ENCODE measurements at places on chromosomes 5 and 9.

GRCh38 chr9:87615136-87615535 lies 110.8 kb upstream of the CTSL start:
- no peak for DNase-seq

GRCh38 chr5:122465994-122466393 lies 154.0 kb downstream of the SNCAIP start:
- DNase-seq: no peak

DNA sequence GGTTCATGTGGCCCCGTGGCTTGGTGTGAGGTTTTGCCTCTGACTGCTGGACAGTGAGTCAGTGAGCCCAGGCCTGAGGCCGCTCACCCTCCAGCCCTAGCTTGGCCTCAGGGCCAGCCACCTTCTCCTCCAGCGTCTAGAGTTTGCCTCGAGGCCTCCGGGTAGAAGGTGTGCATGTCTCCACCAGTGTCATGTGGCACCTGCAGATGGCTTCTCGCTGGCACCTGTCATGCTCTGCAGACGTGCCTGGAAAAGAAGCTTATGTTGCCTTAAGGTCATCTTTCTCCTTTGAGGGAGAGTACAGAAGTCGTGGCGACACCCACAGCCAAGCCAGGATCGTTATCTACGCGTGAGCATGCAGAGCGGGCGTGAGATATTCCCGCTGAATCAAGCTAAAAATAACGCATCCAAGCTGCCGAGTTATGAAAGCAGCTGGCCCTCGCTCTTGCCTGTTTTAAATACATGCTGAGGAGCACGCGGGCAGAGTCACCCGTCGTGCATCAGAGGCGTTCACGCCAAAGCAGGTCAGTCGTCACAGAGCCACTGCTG lies 79.7 kb upstream of the FCN2 start:
- DNase-seq: no peak

DNA sequence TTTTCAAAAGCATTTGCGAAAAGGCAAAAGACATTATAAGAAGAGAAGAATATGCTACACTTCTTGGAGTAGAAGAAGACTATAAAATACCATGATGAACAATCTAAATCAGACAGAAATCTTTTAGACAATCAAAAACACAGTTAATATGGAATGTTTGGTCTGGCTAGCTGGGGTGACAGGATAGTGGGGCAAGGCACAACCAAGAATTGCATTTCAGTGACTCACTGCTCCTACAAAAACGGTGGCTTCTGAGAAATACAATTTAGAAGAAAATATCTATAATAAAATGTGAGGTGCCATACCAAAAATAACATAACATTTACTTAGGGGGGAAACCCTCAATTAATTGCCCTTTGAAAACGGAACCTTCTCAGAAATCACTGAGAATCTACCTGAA lies 363.4 kb downstream of the NPR3 start:
- DNase-seq: no peak

DNA sequence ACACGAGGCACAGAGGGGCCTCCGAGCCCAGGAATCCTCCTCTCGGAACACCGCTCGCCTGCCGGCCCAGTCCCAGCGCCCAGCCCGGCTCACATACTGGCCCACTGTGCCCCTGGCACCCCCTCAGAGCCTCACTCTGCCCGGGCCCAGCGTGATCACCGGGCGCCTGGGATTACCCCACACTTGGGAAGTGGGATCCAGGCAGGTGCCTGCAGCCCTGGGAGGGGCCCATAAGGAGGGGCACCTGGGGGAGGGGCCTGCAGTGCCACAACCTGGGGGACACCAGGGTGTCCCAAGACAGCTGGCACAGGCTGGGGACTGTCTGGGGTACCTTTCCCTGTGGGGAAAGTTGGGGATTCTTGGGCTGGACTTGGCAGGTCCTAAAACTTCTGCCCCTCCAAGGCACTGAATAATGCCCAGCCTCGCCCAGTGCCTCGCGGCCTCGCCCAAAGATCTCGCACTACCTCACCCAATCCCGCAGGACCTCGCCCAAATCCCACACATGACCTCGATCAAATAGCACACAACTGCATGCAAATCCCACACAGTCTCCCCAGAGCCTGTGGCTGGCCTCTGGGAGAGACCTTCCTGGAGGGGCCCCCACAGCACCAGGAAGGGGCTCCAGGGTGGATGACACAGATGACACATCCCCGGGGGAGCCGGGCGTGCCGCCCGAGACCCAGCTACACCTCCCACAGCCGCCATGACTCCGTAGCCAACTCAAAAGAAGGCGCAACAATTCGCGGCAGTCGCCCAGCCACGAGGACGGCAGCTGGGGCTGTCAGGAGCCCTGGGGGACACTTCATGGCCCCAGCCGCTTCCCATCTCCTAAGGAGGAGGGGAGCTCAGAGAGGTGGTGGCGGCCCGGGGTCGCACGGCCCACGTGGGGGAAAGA lies 13.7 kb downstream of the NOTCH1 start:
- DNase-seq: no peak

DNA sequence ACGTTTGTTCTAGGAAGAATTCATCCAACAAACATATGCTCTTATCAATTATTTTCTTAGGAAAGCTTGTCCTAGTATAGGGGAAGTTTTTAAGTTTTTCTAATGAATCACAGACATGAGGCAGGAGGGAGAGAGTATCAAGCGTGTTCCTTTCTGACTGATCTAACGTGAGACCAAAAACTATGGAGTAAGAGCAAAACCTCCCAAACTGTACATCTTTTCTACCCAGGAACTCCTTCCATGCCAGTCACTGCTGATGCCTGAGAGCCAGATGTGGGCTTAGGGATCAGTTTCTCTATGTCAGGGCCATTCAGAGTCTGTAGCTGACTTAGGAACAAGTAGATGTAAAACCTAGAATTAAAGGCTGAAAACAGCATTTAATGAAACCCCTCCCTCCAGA lies 51.7 kb upstream of the NFIB start:
- no peak for DNase-seq

Data from WTC11 (cell line).